ENCODE measurements at places on chromosomes 7 and 10. TPM values are rescaled to one million over a fixed set of nuclear protein-coding genes. Genes with fewer than 3 reads are reported as not detected.

FLNC gene
- total RNA-seq = 839 TPM

PRKAR2B gene
- total RNA-seq = 21.8 TPM

HOXA13 gene
- not detected for total RNA-seq

HOXA9 gene
- total RNA-seq = not detected

IFIT1B gene
- not detected for total RNA-seq

AEBP1 gene
- total RNA-seq = 20.5 TPM

COL17A1 gene
- not detected for total RNA-seq

GIMAP4 gene
- 31.2 TPM for total RNA-seq

BZW2 gene
- total RNA-seq = 308 TPM

POU6F2 gene
- 0.44 TPM for total RNA-seq

CAV1 gene
- 266 TPM for total RNA-seq
